NCI-H2171 (cell line): ENCODE measurements at places on chromosomes 4 and X.

DNA sequence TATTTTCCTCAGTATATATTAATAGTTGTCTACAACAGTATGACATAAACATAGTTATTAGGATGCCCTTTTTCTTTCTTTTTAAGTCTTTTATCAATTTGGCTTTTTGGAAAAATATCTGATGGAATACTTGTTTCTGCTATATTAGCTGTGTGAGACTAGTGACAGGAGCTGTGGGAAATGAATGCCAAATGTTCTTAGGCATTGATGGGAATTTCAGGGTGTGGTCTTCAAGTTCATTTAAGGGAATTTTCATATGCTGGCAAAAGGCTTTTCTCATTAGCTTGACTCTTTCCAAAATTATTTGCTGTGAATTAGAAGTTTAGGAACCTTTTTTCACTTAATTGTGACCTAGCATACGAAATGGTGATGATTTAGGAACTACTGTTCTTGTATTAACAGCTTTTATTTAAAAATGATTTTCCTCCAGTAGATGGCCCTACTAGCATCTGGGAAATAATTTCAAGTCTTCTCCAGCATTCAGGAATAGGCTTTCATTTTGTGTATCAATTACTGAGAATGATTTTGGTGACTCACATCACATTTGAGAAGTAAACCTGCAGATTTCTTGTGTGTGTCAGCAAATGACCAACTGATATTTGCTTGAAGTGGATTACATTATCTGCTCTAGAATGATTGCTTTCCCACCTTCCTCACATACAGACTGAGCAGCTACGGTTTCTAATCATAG is 70.9 kb downstream of the HTT start:
- no peak for DNase-seq

DNA sequence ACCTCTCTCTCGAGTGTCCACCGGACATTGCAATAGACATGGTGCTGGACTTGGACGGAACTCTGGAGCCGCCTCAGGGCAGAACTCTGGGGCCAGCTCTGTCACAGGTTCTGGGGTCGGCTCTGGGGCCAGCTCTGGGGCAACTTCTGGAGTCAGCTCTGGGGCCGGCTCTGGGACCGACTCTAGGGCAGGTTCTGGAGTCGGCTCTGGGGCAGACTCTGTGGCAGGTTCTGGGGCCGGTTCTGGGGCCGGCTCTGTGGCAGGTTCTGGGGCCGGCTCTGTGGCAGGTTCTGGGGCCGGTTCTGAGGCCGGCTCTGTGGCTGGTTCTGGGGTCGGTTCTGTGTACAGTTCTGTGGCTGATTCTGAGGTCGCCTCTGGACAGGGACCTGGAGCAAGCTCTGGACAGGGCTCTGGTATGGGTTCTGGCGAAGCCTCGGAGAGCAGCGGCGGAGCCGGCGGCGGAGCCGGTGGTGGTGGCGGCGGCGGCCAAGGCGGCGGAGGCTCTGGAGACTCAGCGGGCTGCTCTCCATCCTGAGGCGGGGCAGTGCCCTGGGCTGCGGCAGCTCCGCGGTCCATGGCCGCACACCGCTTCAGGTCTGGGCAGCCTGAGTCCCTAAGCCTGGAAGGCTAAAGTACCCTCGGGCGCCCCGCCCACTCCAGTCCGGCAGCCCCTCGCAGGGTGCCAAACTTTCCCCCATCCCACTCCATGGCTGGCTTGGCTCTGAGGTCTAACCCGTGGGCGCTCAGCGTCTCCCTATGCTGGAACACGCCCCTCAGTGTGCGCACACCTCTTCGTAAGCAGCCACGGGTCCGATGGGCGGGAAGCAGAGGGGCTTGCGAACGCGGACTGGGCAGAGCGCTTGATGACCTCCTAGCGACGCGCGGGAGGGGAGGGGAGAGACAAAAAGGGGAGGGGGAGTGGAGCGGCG is at the start of gene DGKK:
TSS of gene DGKK (minus strand) at position 723 of the 929 bp plus-strand sequence. CDS start at position 576, 147 bp downstream.
- DNase-seq = no peak

- DNase-seq = no peak
Measured at GRCh38 chr4:8507624-8508023, 67.0 kb downstream of the TRMT44 start.

GRCh38 chr4:184647266-184648053 is 1.8 kb downstream of the CASP3 start:
- DNase-seq = no peak

- DNase-seq = no peak
Measured at GRCh38 chrX:140177821-140178220, 212.5 kb upstream of the CXorf66 start.

DNA sequence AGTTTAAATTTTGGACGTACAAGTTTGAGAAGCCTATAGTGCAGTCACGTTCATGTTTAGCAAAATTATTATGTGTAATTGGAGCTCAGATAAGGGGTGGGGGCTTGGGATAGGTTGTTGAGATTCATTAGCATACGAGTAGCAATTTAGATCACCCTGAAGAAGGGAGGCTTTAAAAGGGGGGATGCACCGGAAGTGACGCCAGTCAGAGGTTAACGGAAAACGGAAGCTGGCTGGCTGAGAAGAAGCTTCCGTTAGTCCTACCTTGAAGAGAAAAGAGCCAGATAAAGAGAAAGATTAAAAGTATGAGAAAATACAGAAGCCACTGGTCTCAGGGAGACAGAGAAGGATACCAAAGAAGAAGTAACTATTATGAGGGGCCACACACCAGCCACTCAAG is 1.1 kb upstream of the NXT2 start:
- DNase-seq = no peak

DNA sequence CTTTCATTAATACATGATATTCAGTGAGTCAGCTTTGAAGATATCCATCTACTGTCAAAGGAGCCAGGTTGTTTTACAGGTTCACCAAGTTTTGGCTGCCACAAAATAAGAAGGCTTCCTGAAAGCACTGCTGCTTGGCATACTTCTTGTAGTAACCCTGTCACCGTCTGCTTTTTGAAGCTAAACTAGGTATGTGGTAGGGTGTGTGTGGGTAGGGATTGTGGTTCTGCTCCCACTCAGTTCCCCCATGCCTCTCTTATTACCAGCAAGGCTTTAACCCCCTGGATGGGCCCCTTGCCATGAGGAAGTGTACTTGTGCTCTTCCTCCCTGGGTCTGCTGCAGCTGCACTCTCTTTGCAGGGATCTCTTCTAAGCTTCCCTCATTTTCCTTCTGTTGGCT is 191.2 kb downstream of the BANK1 start:
- DNase-seq = no peak

DNA sequence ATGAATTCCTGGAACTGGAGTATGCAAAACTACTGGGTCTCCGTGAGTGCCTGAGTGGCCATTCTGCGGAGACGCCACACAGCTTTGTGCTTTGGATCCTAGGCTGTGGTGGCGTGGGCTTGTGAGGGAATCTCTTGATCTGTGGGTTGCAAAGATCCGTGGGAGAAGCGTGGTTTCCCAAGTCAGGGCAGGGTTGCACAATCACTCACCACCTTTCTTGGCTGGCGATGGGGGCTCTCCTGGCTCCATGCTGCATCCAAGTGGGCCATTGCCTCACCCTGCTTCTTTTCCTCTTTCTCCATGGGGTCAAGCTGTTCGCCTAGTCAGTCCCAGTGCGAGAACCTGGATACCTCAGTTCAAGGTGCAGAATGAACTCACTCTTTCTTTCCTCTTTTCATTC is 62.5 kb downstream of the SLAIN2 start:
- DNase-seq = no peak

DNA sequence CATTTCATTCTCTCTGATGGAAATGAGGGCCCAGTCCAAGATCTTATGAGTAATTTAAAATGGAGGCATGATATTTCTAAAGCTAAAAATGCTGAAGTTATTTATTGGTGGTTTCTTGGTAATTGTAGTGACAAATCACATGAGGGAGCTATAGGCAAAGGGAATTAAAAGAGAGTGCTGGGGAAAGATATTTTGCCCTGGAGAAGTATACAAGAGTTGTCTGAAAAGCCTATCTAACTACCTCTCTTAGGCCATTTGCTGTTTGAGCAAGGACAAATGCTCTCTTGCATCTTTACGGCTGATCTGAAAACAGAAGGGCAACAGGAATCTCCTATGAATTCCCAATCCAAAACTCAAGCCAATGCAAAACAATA is 89.4 kb downstream of the FMR1NB start:
- no peak for DNase-seq

DNA sequence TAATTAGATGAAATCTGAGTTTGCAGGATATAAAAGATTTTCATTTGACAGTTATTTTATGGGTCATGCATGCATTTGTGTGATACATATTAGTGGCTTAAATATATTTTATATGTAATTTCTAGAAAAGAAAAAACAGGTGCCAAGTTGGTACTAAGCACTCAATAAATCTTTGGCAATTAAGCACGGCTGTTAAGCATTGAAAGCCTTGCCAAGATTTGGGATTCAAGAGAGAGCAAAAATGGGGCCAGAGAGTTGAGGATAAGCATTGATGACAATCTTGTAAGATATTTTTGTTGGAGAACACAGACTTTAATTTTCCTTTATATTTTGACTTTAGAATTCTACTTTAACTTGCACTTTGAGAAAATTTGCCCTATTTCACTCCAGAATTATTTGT is 249.8 kb upstream of the MAD2L1 start:
- DNase-seq = no peak

GRCh38 chr4:179417357-179417756 is 1975.1 kb upstream of the AGA start:
- no peak for DNase-seq

- DNase-seq = no peak
Measured at GRCh38 chrX:9873952-9874351, 87.7 kb downstream of the SHROOM2 start.

DNA sequence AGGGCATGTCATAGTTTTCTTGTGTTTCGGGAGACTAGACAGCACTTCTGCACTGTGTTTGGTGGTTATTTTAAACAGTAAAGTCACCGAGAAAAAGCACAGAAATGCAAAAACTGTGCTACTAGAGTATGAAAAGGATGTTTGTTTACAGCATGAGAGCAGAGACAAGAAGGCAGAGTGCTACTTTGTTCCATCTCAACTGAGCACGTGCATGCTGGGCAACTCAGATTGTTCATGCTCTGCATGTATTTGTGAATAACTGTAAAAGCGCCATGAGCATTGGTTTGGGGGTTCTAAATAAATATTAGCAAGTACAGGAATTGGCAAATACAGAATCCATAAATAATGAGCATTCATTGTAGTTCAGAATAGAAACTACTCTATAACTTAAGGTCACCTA is 7.4 kb downstream of the EVC start:
- no peak for DNase-seq

DNA sequence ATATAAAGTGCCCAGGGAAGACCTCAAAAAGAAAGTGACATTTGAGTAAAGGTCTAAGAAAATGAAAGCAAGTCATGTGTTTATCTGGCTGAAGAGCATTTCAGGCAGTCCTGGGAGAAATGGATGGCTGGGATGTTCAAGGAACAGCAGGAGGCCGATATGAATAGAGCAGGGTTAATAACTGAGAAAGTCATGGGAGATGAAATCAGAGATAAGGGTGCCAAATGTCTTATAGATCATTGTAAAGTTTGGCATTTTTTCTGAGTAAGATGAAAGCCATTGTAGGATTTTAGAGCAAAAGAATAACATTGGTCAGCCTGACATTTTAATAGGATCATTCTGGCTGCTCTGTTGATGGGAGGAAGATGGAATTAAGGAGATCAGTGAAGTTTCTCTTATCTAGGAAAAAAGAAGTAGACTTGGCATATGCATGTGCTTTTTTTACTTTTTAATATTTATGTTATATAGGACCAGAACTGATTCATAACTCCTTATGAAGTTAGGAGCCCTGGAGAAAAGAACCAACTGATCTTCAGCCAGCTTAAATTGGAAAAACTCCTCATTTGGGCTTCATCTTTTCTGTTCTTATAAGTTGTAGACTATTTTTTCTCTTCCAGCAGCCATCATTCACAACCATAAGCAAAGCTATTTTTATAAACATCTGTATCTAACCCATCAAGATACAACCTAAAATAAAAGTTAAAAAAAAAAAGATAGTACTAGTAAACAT is 18.6 kb downstream of the AIMP1 start:
- no peak for DNase-seq

DNA sequence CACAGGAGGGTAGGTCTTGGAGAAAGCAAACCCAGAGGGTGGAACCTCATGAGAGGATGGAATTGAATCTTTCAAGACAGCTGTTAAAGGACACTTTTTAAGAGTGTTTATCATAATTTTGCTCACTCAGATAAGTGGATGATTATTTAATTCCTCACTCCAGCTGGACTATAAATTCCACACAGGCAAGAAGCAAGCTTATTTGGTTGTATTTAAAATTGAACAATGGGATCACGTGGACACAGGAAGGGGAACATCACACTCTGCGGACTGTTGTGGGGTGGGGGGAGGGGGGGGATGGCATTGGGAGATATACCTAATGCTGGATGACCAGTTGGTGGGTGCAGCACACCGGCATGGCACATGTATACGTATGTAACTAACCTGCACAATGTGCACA is 116.3 kb downstream of the DHRSX start:
- no peak for DNase-seq

DNA sequence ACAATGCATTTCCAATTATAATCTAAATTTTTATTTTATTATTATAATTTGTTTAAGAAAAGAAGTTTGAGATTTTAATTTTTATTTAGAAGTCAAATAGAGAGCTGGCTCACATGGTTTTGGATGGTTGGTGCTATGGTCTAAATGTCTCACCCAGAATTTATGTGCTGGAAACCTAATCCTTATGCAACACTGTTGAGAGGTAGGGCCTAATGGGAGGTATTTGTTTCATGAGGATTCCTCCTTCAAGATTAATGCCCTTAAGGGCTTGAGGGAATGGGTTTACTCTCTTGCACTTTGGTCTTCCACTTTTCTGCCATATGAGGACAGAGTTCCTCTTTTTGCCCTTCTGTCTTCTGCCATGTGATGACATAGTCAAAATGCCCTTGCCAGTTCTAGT is 960.5 kb upstream of the IGFBP7 start:
- no peak for DNase-seq

DNA sequence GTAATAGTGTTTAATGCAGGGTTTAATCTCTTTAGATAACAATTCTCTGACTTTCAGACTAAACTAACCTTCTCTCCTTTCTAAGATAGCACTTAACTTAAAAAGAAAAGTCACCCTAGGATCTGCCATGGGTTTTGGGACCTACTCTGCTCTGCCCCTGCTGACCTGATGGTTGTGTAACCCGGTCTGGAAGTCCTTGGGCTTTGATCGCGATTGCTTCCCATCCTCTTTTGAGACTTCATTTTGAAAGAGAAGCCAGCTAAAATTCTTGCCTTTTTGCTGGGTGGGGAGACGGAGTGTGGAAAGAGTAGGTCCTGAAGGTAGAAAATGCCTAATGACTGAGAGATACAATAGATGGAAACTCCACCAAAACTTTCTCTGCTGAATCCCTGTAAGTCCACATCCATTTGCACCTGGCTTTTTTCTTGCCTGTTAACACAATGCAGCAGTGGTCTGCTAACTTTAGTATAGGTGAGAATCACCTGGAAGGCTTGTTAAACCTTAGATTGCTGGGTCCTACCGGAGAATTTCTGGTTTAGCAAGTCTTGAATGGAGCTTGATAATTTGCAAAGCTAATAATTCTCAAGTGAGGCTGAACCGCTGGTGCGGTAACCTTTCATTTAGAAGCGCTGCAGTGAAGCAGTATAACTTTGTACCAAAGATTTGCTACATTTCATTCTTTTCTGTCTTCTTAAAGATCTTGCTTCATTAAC is 45.6 kb upstream of the CCSER1 start:
- DNase-seq = no peak

- DNase-seq = no peak
Measured at GRCh38 chr4:141853091-141853764, 216.8 kb downstream of the IL15 start.
